ENCODE measurements at places on chromosomes 4 and X. TPM values are rescaled to one million over a fixed set of nuclear protein-coding genes. Genes with fewer than 3 reads are reported as not detected.

DNA sequence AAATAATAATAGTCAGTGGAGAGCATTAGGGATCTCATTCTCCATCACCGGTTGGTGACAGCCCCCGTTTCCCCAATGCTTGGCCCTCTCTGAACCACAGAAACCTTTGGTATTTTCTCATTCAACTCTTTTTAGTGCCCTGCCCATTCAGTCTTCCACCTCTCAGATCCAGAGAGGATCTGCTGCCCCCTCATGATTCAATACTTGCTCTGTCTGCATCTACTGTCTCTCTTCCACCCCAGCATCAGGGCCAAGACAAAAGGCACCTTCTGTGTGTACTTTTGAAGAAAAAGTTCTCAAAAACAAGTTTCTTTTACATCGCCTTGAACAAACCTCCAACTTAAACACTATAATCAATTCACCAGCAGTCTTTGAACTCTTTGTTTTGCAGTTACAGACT is 19.3 kb downstream of the CLTRN start:
- DNase-seq, result no peak

- peak; percentile 39 for DNase-seq
Measured at GRCh38 chr4:64781737-64782326, 372.6 kb upstream of the TECRL start.

GRCh38 chr4:41451961-41452360 is 86.0 kb upstream of the LIMCH1 start:
- no peak for DNase-seq

- no peak for DNase-seq
Measured at GRCh38 chr4:182082910-182083309, 160.3 kb upstream of the TENM3 start.

The CDS1 gene
- total RNA-seq, result 24.3 TPM

Data from hepatocyte (in vitro differentiated cells).